ENCODE measurements at places on chromosomes 2 and 18.

- no peak for DNase-seq
Observed at GRCh38 chr2:12623051-12623450, 93.7 kb upstream of the TRIB2 start.

GRCh38 chr18:13617826-13618515 is 108.4 kb downstream of the FAM210A start:
- no peak for DNase-seq

DNA sequence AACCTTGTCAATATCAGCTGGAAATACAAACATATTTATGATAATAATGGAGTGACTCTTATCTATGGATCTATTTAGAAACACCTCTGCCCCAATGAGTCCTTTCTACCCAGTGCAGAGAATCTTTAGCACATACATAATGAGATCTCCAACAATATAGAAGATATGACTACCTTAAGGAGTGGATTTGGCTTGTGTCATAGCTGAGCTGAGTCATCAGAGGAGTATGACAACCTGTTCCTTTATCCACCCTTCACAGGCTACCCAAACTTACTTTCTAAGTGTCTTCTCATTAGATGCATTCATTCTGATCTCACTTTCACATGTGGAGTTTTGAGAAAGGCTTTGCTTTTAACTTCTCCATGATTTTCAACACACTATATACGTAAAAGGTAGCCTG is 1218.9 kb downstream of the DSC3 start:
- DNase-seq, result no peak

- DNase-seq, result peak; percentile 96
Observed at GRCh38 chr2:207710814-207711740, at the start of gene CCNYL1. CCNYL1 (plus strand) TSS chr2:207711640; CDS start chr2:207711897, 257 bp downstream.

DNA sequence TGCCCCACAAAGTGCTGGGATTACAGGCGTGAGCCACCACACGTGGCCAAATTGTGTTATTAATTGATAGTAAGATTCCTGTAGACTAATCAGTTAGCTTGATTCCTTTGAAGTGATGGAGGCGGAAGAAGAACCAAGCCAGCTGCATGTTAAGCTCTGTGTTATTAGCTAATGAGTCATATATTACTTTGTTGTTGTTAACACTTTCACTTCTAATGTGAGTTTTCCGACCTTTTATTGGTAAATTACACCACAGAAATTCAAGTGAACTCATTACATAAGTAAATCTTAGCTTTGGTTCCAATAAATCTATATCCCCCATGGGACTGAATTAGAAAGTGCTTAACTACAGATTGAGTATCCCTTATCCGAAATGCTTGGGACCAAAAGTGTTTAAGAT is 20.3 kb downstream of the CHMP1B start:
- no peak for DNase-seq
